ENCODE measurements at places on chromosomes 5 and 9.

GRCh38 chr5:1507457-1507856 is 16.3 kb downstream of the LPCAT1 start:
- peak; percentile 56 for DNase-seq

DNA sequence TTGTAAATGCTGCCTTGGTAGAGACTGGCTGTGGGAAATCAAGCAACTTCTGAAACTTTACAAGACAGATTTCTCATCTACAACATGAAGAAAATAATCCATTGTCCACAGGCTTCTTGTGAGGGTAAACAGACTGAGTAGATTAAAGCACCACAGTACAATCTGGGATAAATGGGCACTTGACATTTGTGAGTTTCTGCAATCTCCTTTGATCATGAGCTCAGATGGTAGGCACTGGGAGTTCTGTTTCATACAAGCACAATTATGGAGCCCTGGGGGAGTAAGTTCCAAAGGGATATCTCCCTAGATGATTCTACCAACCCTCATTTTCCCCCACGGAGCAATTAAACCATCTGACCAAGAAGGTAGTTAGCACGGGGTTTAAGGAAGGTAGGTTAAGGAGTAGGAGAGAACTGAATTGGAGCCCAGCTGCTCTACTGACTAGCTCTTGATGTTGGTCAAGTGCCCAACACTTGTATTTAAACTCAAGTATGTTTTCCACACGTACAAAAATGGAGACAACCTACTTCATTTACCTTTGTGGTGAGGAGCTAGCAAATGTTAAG is 479.5 kb upstream of the TNC start:
- no peak for DNase-seq

GRCh38 chr5:178777520-178777919 is 47.1 kb upstream of the ZNF354A start:
- no peak for DNase-seq

- no peak for DNase-seq
Measured at GRCh38 chr5:87116825-87117512, 150.7 kb upstream of the RASA1 start.

GRCh38 chr5:112290691-112291090 is 128.4 kb downstream of the EPB41L4A start:
- DNase-seq: no peak

GRCh38 chr5:180143656-180144364 is 65.2 kb downstream of the RASGEF1C start:
- peak; percentile 57 for DNase-seq

DNA sequence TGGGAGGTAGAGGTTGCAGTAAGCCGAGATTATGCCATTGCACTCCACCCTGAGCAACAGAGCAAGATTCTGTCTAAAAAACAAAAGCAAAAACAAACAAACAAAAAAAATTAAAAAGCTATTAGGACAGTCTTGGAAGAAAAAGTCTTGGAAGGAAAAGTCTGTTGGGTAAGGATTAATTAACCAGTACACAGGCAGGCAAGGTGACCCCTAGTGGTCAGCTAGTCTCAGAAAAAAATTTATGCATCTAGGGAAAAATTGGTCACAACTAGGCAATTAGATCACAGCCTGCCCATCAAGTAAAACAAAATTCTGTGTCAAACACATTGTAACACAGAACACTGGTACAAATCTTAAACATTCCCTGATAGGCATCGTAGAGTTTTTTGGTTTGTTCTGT is 6.7 kb upstream of the ANKRD18B start:
- DNase-seq: no peak

- DNase-seq: no peak
Measured at GRCh38 chr5:168706655-168707069, 127.5 kb upstream of the PANK3 start.
